NCI-H2227 treated with DMSO at 0.1 percent for 48 hours (cell line): ENCODE measurements at places on chromosomes 2 and 18.

DNA sequence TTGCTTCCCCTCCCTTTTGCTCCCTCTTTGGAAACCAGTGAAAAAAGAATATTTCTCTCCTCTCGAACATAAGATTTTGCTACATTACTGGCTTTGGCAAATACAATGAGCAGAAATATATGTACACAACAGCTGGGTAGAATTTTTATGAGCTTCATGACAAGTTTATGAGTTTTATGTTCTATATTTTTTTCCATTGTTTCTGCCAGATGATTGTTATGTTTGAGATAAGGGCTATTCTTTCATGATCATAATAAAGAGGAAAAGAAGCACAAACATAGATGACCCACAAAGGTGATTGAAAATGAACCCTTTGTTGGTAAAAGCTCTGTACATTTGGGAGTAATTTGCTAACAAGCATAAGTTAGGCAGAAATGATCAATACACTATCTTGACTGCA is 14.8 kb upstream of the TFPI start:
- no peak for DNase-seq

DNA sequence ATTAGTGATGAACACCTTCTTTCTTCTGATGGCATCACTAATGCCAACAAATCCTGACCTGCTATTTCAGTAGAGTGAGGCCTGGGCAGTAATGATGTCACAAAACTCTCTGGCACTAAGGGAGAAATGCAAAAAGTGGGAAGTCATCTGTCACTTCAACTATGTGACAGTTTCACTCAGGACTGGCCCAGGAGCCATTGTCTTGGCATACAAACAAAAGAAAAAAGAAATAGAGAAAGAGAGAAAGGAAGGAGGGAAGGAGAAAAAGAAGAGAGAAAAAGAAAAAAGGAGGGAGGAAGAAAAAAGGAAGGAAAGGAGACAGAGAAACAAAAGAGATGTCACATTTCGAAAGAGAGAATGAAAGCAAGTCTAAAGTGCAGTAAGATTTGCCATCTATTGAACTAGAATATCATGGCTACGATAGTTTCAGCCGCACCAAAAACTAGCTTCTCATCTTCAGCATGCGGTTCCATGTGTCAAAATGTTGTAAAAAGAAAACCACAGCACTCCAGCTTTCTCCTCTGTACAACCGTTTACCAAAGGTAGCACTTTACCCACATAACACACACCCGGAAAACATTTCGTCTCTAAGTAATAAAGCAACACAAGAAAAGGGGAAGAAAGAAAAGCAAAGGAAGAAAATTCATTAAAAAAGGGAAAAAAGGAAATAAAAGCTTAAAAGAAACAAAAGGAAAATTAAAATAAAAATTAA is 50.1 kb downstream of the CD226 start:
- DNase-seq = no peak

DNA sequence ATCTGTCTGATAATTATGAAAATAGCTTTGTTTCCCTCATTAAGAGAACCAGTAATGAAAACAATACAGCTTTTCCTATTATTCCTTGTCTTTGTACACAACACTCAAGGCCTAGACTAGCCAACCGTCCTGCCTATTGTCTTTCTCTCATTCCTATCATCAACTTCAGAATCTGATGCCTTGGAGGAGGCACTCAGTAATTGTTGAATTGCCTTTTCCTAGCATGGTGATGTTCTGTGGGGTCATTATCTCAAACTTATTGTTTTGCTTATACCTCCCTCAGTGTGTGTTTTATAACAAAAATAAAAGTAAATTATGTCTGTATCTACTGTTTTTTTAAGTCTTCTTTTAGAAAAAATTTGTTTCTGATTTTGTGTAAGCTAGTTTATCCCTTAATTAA is 208.7 kb downstream of the RIT2 start:
- no peak for DNase-seq

GRCh38 chr18:7177116-7177744 is 53.7 kb upstream of the LRRC30 start:
- peak; percentile 1 for DNase-seq

- DNase-seq = no peak
Observed at GRCh38 chr2:20199633-20200270, 25.2 kb downstream of the SDC1 start.

- DNase-seq = no peak
Observed at GRCh38 chr18:7476386-7476785, 90.7 kb upstream of the PTPRM start.

- DNase-seq = no peak
Observed at GRCh38 chr2:230749111-230749510, 36.5 kb downstream of the CAB39 start.

DNA sequence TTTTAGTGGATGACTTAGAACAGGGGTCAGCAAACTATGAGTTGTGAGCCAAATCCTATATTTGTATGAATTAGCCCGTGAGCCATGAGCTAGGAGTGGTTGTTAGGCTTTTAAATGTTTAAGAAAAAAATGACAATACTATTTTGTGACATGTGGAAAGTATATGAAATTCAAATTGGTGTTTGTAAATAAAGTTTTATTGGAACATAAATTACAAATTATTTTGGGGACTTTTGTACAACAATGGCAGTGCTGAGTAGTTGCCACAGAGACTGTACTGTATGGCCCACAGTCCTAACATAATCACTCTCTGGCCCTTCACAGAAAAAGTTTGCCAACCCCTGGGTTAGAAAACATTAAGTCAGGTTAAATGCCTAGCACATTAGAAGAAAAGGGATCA is 26.1 kb downstream of the ADNP2 start:
- no peak for DNase-seq

DNA sequence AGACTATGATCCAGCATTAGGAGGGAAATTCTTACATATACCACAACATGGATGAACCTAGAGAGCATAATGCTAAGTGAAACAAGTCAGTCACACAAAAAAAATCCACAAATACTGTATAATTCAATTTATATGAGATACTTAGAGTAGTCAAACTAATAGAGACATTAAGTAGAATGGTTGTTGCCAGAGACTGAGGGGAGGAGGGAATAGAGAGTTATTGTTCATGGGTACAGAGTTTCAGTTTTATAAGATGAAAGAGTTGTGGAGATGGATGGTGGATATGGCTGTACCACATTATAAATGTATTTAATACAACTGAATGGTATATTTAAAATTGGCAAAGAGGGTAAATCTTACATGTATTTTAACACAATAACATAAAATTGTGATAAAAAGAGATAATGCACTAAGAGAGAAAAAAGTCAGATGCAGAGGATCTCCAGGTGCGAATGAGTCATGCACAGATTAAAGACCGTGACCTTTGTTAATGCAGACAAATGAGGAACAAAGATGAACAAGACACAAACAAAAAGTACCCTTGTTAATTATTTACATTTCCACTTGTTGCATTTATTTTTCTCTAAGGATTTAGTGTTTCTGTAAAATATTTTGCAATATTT is 541.7 kb upstream of the MEX3C start:
- no peak for DNase-seq

- DNase-seq = no peak
Observed at GRCh38 chr2:218019411-218020060, 16.7 kb upstream of the TNS1 start.

DNA sequence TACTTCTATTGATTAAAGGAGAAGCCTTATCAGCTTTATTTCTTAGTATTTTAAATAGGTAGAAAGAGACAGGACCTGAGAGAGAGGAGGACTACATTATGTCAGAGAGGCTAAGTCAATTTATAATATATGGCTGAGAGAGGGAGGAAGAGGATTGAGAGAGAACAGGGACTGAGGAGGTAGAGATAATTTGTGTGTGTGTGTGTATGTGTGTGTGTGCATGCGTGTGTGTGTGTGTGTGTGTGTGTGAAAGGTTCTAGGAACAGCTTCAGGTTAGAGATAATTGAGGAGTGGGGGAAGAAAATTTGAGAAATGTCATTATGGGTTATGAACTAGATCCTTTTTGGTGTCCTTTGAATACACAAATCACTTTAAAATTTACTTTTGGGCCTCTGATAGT is 15.2 kb downstream of the DOK1 start:
- DNase-seq = no peak

GRCh38 chr2:105156166-105156565 is 85.4 kb upstream of the GPR45 start:
- DNase-seq = no peak
